Fibroblast of the aortic adventitia (primary cell): ENCODE measurements at places on chromosomes 7 and 10.

- DNase-seq, result no peak
Observed at GRCh38 chr10:96578633-96579032, 8.2 kb downstream of the TM9SF3 start.

DNA sequence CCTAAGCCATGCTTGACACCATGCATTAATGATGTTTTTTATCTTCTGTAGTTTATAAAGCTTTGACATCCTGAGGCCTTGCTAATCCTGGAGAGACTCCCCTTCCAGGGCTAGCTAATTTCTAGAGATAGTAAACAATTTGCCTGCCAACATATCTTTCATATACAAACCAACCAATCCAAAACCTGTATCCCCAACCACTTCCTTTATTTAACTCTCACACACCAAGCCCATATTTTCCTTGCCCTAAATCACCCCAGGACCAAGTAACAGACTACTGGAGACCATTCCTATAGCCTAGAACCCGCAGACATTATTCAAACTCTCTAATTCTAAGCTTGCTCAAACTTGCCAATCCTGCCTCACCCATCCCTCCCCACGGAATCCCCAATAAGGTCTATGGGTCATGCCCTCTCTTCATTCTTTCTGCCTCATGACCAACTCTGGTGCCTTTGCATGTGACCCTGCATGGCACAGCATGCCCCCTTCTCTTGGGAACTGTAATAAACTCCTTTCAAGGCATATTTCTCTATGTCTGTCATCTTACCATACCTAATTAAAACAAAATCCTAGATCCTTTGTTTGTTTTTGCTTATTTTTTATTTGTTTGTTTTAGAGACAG lies 116.6 kb upstream of the CACUL1 start:
- no peak for DNase-seq

DNA sequence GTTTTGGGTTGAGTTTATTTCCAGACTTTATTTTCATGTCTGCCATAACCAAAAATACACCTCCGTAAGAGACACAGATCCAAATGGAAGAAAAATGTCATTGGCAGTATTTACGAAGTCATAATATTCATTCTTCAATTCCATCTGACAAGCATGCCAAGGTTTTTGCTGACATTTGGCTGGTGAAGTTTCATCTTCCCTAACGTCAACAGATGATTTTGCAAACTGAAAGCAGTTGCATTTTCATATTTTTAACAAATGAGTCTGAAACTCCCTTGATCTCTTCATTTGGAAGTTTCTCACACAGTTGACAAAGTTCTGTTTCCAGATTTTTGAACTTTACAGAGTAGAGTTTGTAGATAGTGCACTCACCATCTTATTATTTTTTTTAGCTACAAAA lies 114.5 kb downstream of the CALN1 start:
- DNase-seq, result no peak

GRCh38 chr7:150432915-150433892 lies 17.2 kb upstream of the GIMAP8 start:
- DNase-seq, result no peak

- DNase-seq, result no peak
Observed at GRCh38 chr10:78045237-78045636, 11.6 kb downstream of the RPS24 start.

DNA sequence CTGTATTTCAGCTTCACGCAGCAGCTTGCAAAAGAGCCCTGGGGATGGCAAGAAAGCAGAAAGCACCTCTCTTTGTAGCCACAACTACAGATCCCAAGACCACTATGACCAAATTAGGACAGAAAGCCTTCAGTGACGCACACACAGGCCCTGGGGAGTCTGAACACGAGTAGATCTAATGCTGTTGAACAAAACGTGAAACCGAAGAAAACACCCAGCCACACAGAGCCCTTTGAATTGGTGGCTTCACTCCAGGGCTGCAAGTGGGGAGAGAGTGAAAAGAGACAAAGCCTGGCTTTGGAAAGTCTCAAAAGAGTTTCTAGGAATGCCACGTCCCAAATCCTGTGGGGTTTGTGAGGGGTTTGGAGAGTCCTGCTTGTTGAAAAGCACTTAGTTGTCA lies 28.4 kb downstream of the PLXNA4 start:
- no peak for DNase-seq

- peak; percentile 93 for DNase-seq
Observed at GRCh38 chr10:102208311-102209035, 17.6 kb upstream of the ELOVL3 start.

DNA sequence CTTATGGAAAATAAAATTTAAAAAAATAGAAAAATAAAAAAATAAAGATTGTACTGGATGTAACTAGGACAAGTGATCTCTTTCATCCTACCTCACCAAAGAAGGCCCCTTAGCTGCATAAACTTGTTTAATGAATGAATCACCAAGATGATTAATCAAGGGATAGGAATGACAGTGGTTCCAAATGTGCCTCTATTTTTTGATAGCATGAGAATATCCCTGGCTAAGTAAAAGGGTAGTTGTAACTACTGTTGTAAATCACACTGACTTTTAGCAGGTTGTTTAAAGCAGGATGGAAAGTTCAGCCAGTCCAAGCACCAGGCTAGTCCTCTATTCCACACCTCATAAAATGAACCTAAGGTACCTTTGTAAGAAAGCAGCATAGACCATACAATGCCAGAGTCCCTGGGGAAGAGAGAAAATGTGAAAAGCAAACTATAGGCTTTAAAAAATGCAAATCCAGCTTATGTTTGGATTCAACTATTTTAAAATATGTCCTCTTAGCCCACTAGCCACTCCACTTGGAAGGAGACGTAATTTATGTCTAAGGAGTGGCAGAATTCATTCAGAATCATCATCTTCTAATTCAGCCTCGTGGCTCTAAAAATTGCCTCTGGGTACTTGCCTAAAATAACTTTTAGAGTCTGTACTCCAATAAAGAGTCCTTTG lies 126.8 kb downstream of the SKIDA1 start:
- DNase-seq, result peak; percentile 27

- DNase-seq, result no peak
Observed at GRCh38 chr10:79976999-79977398, 28.1 kb upstream of the SFTPD start.

GRCh38 chr7:55274156-55274555 lies 91.0 kb upstream of the LANCL2 start:
- DNase-seq, result no peak

- peak; percentile 91 for DNase-seq
Observed at GRCh38 chr7:107167483-107168232, 1.1 kb upstream of the HBP1 start.

GRCh38 chr10:129883626-129884397 lies 80.3 kb downstream of the EBF3 start:
- no peak for DNase-seq

DNA sequence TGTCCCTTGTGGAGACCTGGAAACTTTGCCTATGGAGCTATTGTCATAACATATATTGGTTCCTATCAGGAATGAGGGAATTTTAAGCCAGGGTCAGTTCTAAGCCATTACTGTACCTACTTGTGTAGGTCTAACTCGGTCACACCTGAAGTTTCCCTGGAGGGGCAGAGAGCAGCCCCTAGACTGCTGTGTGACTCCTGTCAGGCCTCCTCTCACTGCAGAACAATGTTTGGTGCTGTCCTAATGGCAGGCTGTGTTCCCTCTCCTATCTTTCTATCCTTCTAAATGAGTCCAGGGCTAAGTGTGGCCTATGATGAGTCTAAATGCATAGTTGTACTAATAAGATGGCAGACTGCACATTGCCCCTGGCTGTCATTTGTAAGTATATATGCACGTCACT lies 14.2 kb downstream of the MBL2 start:
- DNase-seq, result no peak

DNA sequence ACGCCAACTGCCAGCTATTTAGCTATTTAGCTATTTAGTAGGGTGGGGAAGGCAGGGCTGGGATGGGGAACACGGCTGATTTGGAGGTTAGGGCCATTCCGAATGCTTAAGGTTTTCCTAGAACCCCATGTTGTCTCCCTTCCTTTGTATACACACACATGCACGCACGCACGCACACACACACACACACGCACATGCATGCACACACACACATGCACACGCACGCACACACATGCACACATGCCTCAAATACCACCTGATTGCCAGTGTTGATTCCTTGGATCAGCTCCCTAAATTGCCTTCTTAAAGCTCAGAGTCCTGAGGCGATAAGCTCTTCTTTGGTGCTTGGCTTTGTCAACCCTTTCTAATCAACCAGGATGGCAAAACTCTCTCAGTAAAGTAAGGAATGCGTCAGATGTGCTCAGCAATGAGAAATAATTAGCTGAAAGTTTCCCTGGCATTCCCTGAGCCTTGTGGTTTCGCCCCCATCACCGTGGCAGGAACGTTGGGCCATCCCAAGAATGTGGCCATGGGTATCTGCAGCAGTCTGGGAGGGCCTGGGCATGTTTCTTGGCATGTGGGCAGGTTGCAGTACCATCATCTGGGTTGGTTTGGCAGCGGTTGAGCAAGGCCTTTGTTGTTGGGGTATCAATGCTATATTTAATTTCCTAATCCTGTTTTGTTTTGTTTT lies 305.6 kb downstream of the LRMDA start:
- DNase-seq, result no peak

GRCh38 chr10:97922022-97922758 lies 72.5 kb downstream of the GOLGA7B start:
- DNase-seq, result no peak

DNA sequence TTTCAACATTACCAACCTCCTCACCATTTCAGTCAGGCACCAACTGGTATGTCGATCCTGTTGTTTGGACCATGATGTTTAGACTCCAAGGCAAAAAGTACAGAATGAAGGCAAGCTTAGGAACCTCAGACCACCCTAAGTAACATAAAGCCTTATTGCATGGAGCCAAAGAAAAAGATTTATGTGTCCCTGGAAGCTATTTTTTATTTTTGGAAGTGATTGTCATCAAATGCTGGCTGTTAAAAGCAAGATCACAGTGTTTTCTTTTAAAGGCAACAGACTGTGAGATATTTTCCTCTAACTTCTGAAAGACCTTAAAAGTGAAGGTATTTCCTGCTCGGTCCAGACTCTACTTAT lies 8.2 kb downstream of the ASB15 start:
- no peak for DNase-seq

- DNase-seq, result no peak
Observed at GRCh38 chr7:31059551-31059950, 7.4 kb downstream of the ADCYAP1R1 start.

GRCh38 chr10:110758898-110759297 lies 112.8 kb upstream of the PDCD4 start:
- peak; percentile 43 for DNase-seq

DNA sequence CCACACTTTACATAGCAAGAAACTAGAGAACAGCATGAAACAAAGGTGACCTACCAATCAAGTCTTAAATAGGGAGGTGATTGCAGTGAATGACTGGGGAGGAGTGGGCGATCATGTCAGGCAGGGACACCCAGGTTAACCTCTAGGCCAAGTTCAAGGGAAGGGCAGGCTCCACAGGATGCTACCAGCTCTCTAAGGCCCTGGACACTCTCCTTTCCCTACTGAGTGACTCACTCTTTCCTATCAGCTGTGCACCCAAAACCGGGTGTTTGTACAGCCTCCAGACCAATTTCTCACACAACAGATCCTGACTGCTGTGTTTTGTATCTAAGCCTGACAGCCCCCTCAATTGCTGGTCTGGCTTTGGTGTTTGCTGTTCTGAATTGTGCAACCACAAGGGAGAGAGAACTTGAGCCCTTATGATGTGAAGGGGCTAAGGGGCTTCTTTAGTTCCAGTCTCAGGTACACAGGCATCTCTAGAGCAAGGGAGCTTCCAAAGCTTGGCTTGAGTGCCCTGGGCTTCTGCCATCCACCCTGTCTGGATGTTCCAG lies 107.8 kb downstream of the TBXAS1 start:
- DNase-seq, result peak; percentile 93

DNA sequence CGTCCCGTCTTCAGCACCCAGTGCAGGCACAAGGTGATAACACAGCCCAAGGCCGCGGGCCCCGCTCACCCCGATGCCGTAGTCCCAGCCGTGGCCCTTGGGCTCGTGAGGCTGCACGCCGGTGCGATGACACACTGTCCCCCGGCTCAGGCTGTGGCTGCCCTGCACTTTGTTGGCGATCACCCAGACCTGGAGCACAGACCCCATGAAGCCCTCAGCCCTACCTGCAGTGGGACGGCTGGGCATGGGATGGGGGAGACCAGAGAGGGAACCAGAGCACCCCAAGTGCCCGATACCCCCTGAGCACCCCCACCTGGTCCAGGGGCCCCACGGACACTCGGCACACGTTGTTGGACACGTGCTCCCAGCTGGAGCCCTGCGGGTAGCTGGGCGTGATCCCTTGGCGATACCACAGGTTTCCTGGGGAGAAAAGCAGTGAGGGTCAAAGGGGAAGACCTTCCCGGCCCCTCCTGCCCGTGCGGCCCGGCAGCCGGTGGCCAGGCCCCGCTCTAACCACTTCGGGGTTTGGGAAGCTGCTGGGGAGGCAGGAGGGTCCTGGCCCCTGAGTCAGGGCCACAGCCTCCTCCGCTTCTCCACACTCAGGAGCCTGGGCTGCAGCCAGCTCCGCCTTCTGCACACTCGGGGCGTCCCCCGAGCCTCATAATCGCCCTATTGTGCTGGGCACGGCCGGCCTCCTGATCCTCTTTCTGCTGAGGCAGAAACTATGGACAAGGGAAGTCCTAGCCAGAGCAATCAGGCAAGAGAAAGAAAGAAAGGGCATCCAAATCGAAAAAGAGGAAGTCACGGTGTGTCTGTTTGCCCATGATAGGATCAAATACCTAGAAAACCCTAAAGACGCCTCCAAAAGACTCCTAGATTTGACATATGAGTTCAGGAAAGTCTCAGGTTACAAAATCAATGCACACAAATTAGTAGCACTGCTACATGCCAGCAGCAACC lies 6.7 kb downstream of the BHLHA15 start:
- DNase-seq, result no peak

- no peak for DNase-seq
Observed at GRCh38 chr7:32072397-32072796, 2.2 kb upstream of the PDE1C start.

DNA sequence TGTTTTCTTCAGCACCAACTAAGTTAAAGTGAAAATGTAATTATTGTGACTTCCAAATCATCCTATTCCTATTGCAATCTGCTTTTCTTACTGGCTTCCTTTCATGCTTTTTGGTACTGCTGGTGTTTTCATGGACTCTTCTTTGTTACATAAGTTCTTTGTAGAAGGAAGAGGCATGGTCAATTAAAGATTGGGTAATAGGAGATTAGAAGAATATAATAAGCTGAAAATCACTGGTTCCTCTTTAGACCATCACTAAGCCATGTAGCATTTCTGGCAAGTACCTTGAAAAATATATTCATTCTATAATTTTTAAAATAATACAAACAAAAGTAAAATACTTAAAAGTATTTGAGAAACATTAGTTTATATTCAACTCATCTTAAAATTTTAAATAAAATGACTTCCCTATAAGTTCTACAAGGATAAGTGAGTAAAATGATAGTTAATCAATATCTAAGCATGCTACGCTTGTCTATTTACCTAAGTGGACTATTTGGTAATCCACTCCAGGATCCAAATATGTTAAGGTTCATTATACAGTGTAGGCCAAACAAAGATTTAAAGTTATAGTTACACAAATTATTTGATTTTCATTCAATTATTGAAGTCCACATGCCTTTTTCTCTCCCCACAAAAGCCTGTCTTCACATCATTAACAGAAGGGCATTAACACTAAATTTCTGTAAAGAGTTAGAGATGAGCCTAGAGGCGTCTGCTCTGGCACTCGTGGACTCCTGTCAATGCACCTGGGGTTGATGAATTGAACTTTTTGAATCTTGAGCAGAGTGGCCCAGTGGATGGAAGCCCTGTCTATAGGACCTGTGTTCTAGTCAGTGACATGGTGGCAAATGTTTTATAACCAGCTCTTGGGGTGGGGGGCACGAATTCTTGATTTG lies 408.1 kb downstream of the INHBA start:
- DNase-seq, result no peak

GRCh38 chr7:158676906-158677305 lies 27.7 kb downstream of the NCAPG2 start:
- no peak for DNase-seq
